Stimulated activated CD4-positive, alpha-beta T cell treated with anti-CD3 and anti-CD28 coated beads, Interleukin-4, amount 100 ng/mL, for 48 hours (primary cell): ENCODE measurements at places on chromosomes 7 and 10.

DNA sequence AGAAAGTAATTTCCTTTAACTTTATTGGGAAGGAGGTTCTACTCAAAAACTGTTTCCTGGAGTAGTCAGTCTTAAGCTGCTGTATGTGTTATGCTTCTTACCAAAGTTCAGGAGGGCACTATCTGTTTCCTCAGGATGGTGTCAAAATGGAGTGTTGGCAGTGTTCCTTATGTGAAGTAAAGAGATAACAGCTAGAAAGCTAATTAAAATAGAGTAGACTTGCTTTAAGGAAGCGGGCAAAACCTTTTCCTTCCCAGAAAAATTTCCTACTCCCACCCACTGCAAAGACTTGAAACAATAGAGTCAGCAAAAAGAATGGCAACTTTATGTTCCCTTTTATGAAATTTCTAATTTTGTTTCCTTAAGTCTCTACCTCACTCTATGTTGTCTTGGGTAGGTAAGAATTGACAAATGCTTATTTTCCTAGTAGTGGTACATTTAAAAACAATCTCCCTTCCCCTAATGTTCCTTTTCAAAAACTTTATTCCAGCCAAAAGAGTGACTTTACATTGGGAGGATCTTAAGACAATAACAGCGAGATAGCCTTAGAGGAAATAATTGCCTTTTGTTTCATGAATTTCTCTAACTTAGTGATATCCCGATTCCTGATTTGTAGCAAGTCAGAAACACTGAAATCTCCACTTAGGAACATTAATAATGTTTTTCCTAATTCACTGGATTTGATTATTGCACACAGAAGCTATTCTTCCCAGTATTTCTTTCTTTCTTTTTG is 26.5 kb upstream of the ENTPD1 start:
- DNase-seq: no peak

GRCh38 chr7:120949393-120949911 is 1.1 kb upstream of the ING3 start:
- DNase-seq: no peak

- no peak for DNase-seq
Measured at GRCh38 chr7:24707988-24708615, 49.2 kb downstream of the GSDME start.

- DNase-seq: no peak
Measured at GRCh38 chr7:148912758-148913541, 28.9 kb upstream of the EZH2 start.

- no peak for DNase-seq
Measured at GRCh38 chr10:43255634-43256431, 11.0 kb downstream of the RASGEF1A start.

GRCh38 chr10:103882285-103883007 is 27.1 kb upstream of the SH3PXD2A start:
- DNase-seq: no peak

- no peak for DNase-seq
Measured at GRCh38 chr7:106167439-106168136, 55.5 kb upstream of the SYPL1 start.

DNA sequence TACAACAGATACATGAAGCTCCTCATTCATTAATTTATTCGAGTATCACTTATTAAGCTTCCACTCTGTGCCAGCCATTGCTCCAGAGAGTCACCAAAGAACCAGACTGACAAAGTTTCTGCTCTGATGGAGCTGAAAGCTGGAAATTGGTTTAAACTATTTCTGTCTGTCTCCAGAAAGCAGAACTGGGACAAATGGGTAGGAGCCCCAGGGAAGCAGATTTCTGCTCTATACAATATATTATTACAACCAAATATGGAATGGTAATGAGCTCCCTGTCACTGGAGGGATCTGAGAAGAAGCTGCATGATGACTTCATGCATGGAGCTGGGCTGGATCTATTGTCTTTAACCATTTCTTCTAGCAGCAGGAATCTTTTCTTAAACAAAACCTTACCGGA is 165.4 kb upstream of the ADO start:
- DNase-seq: no peak

DNA sequence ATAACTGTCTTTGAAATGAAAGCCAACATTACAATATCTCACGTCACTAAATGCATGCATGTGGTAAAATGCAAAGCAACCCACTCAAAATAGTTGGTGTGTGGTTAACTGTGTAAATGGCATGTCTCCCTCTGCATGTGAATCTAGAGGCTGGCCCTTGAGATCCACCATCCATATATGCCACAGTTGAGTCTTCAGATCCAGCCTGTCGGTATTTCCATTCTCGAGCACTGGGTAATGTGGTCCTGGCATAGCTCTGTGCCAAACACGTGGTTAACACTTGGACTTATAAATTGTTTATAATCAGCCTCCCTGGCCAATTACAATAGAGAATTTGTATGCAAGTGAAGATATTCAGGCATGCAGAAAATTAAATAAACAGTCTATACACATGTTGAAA is 90.3 kb downstream of the LYZL1 start:
- DNase-seq: no peak

DNA sequence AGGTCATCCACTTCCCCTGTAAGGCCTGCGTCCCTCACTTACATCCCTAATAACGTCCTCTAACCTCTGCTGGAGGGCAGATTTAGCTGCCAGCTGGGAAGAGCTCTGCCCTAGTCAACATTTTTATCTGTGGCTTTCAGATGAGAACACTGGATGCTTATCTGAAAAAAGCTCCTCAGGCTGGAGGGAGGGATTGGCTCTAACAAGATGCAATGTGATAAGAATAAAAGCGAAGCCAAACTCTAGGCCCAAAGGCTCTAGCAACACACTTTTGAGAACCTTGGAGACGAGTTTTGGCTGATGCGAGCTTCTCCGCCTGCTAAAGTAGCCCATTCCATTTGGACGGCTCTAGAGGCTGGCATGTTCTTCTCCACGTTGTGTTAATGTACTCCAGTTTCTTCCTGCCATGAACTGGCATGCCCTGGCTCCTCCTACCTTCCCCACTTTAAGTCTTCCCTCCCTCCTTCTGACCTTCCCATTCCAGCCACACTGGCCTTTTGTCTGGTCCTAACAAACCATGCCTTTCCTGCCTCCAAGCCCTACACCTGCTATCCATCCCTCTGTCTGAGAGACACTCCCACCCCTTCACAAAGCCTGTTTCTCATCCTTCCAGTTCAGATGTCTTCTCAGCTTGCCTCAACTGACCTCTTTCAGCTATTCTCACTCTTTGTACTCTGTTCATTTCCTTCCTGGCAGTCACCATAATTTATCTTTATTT is 62.5 kb upstream of the ATRNL1 start:
- no peak for DNase-seq

DNA sequence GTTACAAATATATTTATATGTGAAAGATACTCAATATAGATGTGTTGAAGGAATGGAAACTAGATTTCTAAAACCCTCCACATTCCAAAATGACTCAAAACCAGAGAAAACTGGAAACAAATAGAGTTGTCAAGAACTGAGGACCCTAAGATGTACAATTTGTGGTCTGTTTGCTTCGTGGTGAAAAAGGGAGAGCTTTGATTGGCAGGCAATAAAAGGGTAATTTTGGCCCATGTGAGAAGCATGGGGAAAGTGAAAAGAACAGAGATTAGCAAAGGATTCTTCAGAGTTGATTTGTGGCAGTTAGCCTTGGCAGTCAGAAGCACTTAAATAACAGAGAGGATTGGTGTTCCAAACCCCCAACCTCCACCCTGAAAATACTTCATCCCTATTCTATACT is 37.1 kb upstream of the DKK1 start:
- no peak for DNase-seq

- DNase-seq: no peak
Measured at GRCh38 chr10:28326516-28327490, 23.9 kb upstream of the MPP7 start.

GRCh38 chr10:13105184-13105583 is 5.2 kb downstream of the OPTN start:
- DNase-seq: no peak

- DNase-seq: no peak
Measured at GRCh38 chr7:91240376-91240941, 23.8 kb upstream of the FZD1 start.

GRCh38 chr7:76217942-76218566 is 16.4 kb downstream of the SRRM3 start:
- no peak for DNase-seq

DNA sequence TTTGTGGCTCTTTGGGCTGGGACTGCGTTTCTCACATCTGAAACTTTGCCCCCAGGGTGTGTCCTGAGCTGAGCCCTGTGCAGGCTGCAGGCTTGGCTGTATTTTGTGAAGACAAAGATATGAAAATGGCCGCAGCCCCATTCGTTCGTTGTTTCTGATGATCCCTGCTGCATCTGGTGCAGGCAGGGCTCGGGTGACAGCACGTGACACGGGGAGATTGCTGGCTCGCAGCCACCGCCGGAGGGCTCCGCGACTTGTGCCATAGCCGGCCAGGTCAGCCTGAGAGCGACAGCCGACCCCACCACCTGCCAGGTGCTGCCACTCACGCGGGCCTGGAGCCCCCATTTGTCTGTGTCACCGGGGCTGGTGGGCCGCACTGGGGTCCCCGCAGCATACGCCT is 81.3 kb downstream of the ZRANB1 start:
- DNase-seq: no peak

DNA sequence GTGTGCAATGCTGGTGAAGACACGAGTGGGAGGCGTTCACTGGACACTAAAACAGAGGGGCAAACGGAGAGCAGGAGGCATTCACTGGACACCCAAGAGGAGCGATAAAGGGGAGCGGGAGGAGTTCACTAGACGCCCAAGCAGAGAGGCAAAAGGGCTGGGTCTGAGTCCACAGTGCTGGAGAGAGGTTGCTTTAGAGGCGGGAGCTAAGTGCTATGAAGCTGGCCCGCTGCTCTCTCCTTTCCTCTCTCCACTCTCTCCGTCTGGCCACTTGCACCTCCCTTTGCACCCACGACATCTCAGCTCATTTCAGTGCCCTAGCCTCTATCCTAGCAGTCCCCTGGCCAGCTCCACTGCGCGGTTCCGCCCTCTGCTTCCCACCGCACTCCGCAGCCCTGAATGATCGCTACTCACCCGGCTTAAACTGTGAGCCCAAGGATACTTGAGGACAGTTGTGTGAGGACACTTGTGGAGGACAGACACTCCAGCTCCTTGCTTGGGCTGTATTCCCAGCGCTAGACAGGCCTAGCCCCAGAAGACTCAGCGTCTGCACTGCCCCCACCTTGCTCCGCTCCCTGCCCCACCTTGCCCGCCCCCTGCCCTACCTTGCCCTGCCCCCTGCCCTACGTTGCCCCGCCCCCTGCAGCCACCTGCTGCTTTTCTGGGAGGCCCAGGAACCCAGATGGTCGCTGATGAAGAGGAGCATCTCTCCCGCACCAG is 78.8 kb upstream of the CPXM2 start:
- DNase-seq: no peak

DNA sequence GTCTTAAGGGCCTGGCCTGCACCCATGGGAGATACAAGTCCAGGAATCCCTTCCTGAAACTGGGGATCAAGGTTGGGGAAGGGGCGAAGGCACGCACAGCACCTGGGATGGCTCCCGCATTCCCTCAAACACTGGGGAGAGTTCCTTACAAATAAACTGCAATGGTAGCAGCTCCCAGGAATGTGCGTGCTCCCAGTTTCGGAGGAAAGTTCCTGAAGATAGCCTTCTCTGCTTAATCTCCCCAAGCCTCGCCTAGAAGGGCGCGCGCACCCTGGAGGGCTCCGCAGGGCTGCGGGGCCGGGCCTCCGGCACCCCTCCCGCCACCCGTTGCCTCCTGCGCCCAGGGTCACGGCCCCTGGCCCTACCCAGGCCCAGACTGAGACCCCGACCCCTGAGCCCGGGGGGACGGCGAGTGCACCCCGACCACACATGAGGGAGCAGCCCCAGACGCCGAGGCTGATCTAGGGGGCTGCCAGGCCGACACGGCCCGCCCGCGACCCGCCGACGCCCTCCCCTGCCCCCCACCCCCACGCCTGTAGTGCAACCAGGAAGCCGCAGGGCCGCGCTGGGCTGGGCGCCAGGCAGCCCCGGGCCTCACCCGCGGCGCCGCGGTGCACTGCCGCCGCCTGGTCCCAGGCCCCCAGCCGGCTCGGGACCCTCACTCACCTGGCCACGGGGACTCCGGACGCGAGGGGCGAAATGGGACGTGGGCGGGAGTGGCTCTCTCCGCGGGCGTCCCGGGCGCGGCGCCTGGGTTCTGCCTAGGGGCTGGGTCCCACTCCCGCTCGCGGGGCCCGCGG is 460 bp downstream of the ANXA11 start:
- DNase-seq: no peak

DNA sequence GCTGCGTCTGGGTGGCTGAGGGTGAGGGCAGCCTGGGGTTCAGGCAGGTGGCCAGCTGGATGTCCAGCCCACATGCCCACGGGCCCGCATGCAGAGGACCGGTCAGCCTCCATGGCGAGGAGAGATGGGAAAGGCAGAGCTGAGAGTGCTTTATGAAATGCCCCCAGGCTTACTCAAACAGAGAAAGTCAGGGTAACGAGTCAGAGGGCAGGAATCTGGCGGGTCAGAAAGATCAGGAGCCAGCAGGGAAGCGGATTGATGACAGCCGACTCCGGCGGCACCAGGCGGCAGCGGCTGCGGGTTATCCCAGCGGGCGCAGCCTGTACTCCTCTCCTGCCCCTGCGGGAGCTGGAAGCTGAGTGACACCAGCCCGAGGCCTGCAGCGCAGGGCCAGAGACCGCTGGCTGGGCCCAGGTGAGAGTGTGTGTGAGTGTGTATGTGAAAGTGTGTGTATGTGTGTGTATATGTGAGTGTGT is 13.4 kb downstream of the SLC13A4 start:
- no peak for DNase-seq

GRCh38 chr10:69492091-69492745 is 41.0 kb downstream of the TSPAN15 start:
- DNase-seq: no peak

DNA sequence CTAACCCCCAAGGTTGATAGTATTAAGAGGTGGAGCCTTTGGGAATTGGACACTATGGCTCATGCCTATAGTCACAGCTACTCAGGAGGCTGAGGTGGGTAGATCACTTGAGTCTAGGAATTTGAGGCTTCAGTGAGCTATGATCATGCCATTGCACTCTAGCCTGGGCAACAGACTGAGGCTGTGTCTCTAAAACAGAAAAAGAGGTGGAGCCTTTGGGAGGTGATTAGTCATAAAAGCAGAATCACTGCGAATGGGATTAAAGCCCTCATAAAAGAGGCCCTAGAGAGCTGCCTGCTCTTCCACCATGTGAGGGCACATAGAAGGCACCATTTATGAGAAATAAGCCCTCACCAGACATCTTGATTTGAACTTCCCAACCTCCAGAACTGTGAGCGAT is 81.9 kb downstream of the SKAP2 start:
- DNase-seq: no peak

GRCh38 chr7:14834456-14834855 is 68.1 kb downstream of the DGKB start:
- DNase-seq: no peak

DNA sequence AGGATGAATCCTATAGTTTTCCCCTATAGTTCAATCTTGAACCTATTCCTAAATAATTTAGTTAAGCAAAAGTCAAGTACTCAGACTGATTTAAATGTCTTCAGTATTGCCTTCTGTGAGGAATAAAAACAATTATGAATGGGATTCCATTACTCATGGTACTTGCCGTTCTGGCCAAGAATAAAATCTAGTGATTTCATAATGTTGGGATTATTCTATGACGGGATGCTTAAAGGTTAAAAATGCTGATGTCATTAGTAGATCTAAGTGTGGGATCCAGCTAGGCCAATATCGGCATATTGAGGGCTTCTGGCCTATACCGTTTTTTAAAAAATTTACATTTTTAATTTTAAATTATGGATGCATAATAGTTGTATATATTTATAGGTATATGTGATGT is 5.3 kb downstream of the BPGM start:
- no peak for DNase-seq
